T-cell (primary cell): ENCODE measurements at places on chromosomes 2 and 18.

DNA sequence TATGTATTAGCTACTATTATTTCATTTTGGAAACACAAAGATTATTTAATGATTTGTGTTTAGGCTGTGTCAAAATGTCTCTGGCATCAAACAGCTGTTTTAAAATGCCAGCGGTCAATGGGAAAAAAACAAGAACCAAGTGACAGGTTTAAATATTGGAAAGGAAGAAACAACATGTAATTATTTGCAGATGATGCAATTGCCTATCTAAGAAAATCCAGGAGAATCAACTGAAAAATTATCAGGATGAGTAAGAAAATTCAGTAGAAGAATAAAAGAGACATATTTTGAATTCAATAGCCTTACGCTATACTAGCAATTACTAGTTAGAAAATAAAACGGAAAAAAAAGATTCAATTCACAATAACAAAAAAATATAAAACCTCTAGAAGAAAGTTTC, 51.6 kb downstream of the HNRNPLL start:
- DNase-seq, result no peak

GRCh38 chr2:159998961-159999360, 63.5 kb downstream of the PLA2R1 start:
- no peak for DNase-seq

- DNase-seq, result no peak
These were observed 27.6 kb upstream of the CALCRL start for GRCh38 chr2:187475499-187476248.

DNA sequence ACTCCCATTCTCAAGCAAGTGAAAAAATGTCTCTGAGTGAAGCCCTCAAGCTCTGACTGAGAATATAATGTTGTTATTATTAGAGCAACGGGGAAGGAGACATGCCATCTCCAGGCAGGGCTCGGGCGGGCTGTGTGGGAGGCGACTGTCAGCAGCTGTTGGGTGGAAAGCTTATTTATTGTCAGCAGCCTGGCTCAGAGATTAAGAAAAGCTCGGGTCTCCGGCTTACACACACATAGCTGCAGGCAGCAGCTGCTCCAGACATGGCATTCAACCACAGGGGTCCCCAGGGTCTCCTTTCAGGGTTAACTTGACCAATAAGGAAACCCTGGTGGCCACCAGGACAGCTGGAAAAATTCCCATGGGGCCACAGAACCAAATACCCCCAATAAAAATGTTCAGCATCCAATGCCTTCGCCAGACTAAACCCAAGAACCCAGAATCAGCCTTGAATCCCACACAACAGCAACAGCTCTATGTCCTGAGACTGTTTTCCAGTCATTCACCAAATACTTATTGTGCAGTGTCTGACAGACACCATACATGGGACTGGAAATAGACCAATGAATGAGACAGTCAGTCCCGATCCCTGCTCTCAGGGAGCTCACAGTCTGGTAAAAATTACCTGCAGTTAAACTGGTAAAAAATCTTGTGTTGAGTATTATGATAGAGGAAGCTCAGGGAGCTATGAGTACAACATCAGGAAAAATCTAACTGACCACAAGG, 70.5 kb upstream of the RTN4 start:
- DNase-seq, result no peak

DNA sequence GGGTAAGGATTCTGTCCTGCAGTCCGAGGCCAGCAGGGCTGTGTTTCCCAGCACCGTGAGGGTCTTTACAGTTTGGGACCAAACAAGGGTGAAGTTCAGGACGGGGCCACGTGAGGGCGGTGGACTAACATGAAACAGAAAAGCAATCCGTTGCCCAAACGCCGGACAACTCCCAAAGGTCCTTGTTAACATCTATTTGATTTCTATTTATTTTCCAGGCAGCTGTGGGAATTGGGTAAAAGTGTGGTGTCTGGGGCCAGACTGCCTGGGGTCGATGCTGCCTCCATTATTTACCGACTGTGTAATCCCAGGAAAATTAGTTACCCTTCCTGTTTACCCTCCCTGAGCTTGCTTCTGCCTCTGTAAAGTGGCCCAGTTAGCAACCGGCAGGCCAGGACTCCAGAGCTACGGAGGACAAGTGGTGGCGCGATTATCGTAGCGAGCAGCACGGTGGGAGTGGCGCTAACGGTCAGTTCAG, 66.3 kb upstream of the TCF7L1 start:
- no peak for DNase-seq
